ENCODE measurements at places on chromosomes 1 and 21.

DNA sequence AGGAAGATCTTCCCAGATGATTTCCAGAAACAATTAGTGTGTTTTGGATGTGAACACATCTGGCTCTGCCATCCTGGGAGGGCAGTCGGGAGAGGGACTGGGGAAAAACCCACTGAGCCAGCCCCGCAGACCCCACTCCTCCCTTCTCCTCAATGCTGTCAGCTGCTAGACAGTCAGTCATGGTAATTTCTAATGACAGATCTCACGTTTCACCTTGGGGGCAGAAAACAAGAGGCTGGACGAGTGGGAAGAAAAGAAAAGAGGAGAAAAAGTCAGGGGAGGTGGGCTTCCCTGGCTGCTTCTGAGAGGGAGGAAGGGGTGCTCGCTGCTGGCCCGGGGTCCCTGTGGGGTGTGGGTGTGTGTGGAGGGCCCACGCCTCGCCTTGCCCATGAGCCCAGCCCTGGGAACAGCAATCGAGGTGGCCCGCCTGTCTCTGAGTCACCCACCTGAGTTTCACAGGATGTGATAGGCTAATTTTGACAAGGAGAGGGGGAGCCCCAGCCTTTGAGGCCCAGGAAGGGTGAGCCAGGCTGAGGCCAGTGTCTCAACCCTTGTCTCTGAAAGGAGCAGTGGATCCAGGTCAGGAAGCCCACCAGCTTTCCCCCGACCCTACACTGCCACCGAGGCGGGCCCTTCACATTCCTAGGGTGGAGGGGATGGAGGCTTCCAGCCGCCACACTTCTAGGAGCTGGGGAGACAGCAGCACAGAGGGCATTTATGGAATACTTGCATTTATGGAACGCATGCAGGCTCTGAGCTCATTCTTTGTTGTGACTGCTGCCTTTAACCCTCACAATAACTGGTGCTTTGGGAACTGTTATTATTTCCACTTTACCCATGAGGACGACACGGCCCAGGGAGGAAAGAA is 49.1 kb upstream of the IFNLR1 start:
- DNase-seq, result no peak

DNA sequence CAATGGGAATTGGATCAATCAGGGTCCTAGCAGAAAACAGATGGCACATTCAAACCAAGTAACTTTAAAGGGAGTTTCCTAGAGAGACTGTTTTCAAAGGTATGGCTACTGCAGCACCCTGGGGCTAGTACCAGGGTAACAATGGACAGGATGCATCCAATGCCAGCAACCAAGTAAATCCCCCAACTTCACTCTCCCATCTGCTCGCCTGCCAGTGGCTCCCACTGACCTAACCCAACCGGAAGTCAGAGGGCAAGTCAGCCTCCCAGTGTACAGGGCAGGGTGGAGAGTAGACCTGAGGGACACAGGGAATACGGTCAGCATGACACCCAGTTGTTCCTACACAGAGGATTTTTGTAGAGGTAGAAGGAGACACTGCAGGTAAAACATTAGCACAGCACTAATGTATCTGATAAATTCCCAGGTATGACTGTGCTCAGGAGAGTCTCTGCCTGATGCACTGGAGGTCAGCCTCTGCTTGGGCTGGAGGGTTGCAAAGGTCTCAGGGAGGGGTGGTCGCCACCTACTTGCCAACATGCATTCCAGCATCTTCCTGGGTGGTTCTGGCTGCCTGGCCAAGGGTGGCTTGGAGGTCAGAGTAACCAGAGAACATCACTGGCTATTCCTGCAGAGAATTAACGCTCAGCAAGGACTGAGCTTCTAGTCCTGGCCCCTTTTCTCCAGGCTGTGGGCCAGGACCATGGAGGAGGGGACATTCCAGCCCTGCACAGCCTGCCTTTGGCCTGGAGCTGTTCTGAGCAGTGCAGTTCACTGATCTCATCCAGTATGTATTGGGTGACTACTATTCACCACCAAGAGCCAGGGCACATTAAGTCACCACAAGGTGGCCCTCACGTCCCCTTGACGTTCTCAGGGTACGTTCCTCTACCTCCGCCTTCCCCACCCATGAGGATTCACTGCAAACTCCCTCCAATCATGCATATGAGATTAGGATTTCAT is 5.1 kb upstream of the GJA4 start:
- DNase-seq, result no peak

GRCh38 chr1:37556712-37557196 is at the start of gene DNALI1:
DNALI1 (plus strand) TSS chr1:37556940; CDS start chr1:37556995, 55 bp downstream.
- DNase-seq, result peak; percentile 8

DNA sequence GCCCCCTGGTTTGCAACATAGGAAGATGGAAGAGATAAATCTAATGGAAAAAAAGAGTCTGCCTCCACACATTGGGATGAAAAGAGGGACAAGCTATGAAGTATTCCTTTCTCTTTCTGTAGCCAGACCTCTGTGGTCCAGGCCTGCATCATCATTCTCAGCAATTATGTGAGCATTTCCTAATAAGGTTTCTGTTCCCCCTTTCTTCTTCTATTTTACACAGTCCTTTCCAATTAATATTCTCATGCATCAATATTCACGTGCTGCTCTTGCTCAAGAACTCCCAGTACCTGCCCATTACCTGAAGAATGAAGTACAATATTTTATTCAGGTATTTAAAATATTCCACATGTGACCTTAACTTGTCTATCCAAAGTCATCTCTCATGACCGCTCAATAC is 8.2 kb upstream of the SLC30A1 start:
- DNase-seq, result no peak

DNA sequence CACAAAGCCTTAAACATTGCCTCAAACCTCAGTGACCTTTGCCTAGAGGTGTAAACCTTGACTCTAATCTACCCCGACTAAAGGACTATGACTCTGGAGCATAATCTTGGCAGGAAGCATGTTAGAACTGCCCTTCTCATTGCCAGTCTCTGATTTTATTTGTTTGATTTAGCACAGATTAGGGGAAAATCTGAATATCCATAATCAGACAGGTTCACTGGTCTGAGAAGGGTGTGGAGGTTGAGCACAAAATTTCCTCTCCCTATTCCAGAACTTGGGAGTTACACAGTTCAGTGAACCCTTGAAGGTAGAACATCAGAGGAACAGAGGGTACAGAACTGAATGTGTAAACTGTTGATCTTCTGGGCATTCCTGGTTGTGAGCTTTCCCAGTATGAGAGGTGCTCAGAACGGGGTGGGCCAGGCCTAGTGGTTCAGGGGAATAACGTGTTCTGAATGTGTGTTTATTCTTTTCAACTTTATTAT is 8.3 kb upstream of the PSMB4 start:
- DNase-seq, result no peak

Data from stimulated activated naive CD4-positive, alpha-beta T cell (primary cell).